ENCODE measurements at places on chromosomes 7 and 10.

DNA sequence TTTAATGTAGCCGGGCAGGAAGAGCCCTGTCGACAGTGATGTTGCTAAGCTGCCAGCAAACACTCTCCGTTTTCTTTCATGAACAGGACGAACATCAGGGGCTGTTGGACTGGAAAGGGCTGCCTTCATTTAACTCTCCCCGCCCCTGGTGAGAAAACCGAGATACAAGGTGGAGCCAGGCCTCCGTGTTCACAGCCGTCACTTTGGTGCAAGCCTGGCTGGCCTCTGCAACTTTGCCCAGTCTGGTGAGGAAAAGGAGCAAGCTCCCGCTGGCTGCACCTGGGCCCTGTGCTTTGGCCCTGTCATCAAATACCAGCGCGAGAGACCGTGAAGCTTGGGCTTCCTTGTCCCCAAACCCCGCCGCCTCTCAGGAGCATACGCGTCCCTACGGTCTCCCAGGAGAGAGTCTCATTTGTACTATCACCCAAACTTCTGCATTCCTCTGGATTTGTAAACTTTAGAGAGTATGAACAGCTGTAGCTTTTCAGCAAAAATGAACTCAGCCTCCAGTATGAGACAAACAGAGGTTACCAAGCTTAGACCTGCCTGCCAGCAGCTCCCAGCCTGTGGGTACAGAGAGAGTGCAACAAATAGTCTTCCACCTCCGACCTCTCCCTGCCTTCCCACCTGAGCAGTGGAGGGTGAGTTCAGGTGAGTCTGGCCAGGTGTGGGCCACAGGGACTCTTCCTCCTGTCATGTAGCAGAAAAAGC, 445.3 kb upstream of the MGMT start:
- DNase-seq, result no peak

DNA sequence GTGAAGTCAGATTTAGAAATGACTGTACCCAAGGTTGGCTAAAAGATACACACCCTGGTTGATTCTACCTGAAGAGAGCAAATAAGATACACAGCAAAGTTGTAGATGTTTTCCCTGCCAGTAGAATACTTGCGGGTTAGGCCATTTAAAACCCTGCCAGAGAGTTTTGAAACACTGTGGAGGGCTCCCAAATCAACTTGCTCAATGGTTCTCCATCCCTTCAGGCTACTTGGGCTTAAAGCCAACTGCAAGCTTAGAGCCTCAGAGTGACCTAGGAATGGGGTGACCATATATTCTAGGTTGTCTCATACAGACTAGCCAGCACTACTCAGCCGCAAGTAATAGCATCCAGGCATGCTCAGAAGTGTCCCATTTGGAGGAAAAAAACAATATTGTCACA, 10.0 kb downstream of the CAV1 start:
- peak; percentile 42 for DNase-seq

DNA sequence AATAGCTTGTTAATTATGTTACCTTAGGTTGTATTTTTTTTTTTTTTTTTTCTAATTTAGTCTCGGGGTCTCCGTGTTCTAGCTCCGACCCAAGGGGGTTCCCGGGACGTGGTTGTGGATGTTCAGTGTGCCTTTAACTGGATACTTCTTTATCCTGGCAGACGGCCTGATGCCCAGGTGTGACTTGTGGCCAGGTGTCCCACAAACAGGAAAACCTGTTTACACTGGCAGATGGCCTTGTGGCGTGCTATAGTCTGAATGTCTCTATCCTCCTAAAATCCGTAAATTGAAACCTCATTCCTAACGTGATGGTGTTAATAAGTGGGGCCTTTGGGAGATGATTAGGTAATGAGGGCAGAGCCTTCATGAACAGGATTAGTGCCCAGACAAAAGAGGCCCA, 546.4 kb upstream of the C7orf33 start:
- no peak for DNase-seq

DNA sequence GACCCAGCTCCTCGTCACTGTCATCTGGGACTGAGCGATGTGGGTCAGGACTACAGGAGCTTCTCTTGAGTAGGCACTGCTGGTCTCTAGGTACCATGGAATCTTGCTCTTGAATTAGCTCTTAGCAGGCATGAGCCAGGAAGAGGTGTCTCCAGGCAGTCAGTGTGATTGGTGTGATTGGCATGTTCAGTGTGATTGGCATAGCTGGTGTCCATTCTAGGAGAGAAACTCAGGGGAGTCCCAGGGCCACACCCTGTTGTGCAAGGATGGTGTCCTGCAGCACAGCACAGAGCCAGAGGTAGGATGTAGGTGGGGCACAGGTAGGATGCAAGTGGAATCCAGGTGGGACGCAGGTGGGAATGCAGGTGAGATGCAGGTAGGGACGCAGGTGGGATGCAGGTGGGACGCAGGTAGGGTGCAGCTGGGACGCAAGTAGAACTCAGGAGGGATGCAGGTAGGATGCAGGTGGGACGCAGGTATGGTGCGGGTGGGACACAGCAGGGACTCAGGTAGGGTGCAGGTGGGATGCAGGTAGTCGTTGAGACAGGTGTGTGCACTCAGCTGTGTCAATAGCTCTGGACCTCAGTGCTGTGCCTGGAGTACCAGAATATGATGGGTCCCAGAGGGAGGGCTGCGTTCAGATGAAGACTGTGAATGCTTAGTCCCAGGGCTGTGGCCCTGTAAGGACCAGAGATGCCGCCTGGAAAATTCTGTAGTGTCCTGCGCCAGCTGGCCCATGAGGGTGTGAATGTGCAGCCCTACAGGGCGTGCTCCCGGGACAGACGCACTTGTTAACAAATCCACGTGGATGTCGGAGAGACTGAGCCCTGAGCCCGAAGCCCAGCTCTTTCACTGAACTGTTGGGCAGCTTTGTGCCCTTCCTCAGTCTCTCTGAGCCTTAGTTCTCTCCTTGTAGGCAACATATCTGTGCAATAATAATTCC, 248.2 kb upstream of the PITRM1 start:
- DNase-seq, result no peak

DNA sequence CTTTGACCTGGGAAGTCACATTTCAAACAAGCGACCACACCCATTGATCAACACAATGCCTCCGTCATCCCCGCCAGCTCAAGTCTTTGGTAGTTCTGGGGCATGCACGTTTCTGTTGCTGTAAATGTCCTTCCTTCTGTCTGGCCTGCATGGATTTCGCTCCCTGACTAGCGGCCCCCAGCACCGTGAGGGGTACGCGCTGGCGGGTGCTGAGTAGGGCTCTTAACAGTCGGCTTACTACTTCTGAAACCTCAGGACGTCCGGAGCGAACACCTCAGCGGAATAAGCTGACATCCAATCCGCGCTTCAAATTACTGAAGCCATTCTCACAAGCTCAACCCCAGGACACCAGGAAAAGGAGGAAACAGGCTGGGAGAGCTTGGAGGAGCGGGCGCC, 505 bp downstream of the NUDCD3 start:
- no peak for DNase-seq

DNA sequence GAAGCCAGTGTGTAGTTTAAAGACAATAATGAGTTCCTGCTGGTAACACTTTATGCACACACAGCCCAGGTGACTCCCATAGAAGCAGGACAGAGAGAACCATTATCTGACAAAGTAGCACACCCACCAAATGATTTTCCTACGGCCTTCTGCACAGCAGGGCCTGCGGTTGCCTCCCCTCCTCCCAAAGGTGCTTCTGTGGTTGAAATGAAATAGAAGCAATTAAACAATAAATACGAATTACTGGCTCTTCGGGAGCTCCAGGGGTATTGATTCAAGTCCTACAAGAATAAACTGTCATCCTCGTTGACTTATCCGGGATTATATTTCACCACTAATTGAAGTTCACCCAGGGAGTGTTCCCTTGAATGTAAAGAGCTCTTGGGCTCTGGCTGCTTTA, 172.1 kb downstream of the ACTR3B start:
- DNase-seq, result no peak

DNA sequence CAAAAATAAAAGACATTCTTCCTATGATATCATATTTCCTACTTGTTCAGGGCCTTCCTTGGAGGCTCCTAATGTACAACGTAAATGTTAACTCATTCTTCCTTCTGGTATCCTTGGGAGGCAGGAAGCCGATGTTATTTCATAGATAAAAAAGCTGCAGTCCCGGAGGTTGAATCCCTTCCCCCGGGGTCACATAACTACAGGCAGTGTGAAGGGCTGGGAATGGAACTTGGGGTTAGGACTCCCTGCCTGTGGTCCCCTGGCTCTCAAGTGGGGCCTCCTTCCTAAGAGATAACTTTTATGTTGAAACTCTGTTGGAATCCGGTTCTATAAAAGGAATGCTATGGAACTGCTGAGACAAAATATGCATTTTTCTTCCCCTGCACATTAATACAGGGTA, 14.9 kb upstream of the CCDC3 start:
- no peak for DNase-seq

DNA sequence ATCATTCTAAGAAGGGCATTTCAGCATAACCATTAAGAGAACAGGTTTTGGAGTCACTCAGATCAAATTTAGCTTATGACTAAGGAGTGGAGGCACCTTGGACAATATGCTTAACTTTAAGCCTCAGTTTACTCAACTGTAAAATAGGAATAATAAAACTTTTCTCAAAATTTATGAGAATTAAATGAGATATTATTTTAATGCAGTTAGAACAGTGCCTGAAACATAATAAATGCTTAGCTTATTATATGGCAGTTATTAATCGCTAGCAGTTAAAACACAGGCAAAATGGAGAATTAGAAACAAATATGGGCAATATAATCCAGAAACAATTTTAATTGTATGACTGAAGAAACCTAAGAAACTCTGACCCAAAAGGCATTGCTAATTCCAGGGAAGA, 2.9 kb upstream of the AUTS2 start:
- no peak for DNase-seq

DNA sequence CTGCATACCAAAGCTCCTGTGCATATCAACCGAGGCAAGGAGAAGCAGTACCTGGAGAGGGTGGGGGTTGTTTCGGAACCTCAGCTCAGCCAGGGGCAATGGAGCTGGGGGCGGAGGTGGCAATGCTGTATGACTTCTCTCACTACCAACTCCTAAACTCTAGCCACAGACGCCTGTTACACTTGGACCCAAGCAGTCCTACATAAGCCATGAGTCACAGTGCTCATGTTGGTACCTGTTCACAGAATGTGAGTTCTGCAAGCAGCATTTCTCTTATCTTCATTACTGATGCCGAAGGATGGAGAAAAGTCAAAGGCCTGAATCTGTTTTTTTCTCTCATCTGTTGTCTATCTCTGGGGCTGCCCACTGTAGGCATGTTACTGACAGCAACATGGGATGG, 3.2 kb upstream of the RAB18 start:
- DNase-seq, result no peak

DNA sequence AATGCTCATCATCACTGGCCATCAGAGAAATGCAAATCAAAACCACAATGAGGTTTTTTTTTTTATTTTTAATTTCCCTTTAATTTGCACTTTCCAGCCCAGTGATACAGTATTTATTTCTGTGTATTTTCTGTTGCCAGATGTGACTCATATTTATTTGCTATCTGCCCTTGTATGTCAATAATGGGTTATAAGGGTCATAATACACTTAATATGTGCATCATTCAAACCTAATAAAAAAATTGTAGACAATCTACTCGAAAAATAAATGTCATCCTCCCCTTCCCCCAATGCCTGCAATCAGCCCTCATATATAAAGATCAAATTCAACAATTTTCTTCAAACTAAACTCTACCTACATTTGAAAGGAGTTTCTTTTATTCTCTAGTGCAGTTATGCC, 154.5 kb downstream of the CSTF2T start:
- no peak for DNase-seq

GRCh38 chr7:135976312-135977006, 700 bp downstream of the MTPN start:
- DNase-seq, result no peak

Data from HFFc6 (cell line).